ENCODE measurements at places on chromosomes 3 and 15.

DNA sequence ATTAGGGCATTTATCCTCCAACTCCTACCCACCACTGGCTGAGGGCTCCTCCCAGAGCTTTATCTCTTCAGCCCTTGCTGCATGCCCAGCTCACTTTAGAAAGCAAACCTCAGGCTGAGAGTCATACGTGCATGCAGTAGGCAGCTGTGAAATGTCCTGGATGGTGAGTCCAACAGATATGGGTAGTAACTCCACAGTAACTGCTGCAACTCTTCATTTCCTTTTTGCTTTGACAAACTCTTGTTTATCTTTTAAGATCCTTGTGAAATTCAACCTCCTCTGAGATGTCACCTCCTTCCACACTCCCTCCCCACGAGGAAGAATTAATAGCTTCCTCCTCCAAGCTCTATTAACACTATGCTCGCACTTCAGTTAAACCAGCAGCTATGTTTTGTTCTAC lies 35.9 kb upstream of the CTNNB1 start:
- DNase-seq = no peak

- no peak for DNase-seq
These were observed 26.6 kb downstream of the CGGBP1 start for GRCh38 chr3:88032245-88032644.

DNA sequence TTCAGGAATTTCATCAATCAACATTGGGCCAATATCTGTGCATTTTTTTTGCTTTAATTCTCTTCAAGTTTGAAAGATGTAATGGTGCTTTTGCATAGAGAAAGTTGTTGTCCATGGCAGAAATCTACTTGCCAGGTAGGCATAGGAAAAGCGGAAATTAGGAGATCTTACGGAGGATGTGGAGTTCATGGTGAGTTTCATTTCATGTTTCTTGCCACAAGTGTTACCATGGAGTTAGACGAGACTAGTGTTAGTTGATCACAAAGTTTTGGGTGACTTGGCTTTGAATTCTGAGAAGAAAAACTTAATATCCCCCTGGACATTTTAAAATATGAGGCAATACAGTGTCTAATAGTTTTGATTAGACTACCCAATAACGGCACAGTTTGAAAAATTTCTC lies 1.0 kb upstream of the P2RY13 start:
- no peak for DNase-seq

DNA sequence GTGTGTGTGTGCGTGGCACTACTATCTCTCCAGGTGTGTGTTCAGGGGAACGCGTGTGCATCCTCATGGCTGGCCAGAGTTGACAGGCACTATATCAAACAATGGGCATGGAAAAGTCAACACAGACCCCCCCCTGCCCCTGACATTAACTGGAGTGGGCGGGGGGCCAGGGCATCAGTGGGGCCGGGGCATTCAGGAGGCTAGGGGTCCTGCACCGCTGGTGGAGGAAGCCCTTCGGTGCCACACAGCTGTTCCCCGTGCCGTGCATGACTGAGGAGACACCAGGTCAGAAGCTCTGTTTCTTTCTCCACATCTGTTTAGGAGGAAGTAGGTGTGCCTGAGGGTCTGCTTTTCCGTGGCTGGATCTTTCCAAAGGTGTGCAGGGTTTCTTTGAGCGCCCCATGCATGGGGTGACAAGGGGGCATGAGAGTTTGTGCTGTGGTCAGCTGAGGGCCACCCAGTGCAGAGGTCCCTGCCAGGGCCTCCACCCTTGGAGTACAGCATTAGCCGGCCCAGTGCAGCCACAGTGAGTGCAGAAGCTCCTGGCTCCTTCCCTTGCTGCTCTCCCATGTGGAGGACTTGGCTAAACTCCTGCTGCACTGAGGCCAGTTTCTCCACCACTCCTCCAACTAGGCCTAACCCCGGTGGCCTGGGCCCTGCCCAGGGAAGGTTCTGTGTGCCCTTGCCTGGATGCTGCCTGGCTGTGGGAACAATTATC lies 7.5 kb downstream of the C3orf22 start:
- no peak for DNase-seq

- no peak for DNase-seq
These were observed 84.3 kb downstream of the EEFSEC start for GRCh38 chr3:128237348-128238183.

- no peak for DNase-seq
These were observed 19.2 kb downstream of the ZBTB38 start for GRCh38 chr3:141387516-141387915.

DNA sequence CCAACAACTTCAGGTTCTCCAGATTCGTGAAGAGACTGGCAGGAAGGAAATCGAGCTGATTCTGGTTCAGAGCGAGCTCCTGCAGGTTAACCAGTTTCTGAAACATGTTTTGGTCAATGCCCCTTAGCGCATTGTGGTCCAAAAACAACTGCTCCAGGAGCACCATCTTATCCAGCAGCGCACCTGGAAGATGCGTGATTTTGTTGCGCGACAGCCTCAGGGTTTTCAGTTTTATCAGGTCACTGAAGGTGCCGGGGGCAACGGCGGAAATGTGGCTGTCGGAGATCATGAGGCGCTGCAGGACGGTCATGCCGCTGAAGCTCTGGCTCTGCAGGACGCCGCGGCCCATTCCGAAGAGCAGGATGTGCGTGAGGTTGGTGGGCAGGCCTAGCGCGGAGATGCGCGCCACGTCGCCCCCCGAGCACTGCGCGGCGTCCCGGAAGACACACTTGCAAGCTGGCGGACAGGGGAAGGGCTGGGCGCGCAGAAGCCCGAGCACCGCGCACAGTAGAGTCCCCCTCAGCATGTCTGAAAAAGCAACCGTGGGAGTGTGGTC lies 1.2 kb downstream of the GP5 start:
- DNase-seq = no peak

DNA sequence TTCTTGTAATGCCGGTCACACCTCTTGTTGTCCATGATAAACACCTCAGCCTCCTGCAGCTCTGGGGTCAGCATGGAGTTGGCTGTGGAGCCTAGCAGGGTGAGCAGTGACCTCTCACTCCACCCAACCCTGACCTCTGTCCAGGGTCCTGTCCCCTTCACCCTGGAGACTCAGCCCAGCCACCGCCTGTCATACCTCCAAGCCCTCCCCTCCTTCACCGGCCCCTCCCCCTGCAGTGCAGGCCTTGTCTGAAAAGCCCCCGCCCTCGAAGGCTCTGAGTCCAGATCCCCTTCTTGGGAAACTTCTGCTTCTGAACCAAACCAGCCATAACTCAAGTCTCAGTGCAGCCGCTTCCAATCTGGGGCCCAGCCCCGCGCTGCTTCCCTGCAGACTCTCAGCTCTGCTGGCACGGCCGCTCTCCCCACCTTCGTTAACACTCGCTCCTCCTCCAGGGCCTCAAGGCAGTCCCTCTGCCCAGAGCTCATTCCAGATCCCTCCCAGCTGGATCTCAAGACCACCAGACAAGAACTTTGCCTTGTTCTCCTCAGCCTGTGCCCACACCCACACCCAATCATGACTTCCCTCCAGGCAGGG lies 25.4 kb upstream of the PRSS50 start:
- DNase-seq = no peak

DNA sequence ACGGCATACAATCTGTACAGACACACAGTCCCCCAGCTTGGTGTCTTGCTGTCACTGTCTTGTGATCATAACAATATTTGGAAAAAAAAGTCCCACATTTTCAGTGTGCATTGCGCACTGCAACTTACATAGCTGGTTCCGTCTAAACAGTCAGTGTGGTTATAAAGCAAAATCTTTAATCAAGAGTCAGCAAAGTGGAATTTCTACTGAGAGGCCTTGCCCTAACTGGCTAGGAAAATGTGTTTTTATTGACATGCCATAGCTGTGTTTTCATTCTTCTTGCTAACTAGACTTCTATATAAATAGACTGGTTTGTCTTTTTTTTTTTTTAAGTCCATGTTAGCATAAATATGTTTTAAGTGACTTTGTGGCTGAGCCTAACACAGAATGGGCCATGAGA lies 174.8 kb downstream of the POLR2M start:
- no peak for DNase-seq

DNA sequence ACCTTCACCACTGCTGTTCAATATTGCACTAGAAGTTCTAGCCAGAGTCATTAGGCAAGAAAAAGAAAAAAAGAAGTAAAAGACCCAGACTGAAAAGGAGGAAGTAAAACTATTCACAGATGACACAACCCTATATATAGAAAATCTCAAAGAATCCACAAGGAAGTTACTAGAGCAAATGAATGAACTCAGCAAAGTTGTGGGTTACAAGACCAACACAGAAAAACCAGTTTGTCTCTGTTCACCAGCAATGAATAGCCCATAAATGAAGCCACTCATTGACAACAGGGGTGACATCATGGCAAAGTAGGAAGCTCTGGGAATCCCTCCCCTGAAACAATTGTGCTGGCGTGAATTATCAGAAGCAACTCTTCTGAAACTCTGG lies 4.6 kb downstream of the CFAP100 start:
- DNase-seq = no peak

DNA sequence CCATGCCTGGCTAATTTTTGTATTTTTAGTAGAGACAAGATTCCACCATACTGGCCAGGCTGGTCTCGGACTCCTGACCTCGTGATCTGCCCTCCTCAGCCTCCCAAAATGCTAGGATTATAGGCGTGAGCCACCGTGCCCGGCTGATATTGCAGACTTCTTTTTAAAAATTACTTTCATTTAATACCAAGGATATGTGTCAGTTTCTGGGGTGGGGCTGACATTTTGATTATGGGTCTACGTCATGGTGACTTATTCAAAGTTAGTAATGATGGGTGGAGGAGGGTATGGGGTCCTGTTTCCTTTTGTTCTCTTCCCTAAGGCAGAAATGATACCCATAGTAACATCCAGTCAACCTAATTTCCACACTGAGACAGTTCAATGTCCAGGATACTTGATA lies 34.7 kb downstream of the GBE1 start:
- DNase-seq = no peak

Data from stimulated activated CD4-positive, alpha-beta T cell treated with anti-CD3 and anti-CD28 coated beads, Interleukin-15, amount 100 ng/mL, for 1 hour (primary cell).